ENCODE measurements at places on chromosomes 5 and 9.

DNA sequence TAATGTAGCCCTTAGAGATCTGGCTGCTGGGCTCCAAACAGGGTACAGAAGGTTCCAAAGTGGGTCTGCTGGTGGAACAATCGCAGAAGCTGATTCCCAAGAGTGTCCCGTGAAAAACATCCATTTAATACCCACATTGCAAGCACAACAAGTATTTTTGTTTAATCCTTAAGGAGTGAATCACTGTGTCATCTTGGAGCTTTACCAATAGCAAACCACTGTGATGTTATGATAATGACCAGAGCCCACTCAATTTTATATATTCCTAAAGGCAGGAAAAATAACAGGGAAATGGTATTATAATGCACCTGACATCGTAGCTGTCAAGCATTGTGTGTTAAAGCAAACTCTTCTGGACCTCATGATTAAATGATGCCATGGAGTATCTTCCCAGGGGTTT, 291.9 kb downstream of the FBXL7 start:
- no peak overlapping the region for H3K4me3 ChIP-seq
- peaks cover 31% of the 10 kb centered on the region for H3K4me1 ChIP-seq
- H3K27me3 ChIP-seq = no peaks in the 10 kb centered on the region
- no peak for DNase-seq
- H3K27ac ChIP-seq = no peak overlapping the region

DNA sequence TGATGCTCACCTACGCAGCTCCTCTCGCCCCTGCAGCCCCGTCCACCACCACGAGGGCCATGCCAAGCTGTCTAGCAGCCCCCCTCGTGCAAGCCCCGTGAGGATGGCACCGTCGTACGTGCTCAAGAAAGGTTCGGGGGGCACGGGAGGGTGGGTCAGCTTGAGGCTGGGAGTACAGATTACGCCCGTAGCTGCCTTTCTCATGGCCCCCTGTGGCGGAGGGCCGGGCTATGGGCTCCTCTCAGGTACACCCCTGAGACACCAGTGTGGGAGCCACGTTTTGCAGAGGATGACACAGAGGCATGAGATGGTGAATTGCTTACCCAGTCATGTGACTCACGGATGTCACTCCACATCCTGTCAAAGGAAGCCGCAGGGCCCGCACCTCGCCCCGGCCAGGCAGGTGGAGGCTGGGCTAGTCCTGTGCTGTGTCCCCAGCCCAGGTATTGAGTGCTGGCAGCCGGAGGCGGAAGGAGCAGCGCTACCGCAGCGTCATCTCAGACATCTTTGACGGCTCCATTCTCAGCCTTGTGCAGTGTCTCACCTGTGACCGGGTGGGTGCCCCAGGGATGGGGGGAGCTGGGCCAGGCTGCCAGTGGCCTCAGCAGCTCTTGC, 33.7 kb downstream of the USP20 start:
- DNase-seq = no peak
- H3K4me3 ChIP-seq = no peak overlapping the region
- H3K4me1 ChIP-seq = no peaks in the 10 kb centered on the region
- H3K36me3 ChIP-seq = peaks cover 22% of the 10 kb centered on the region
- H3K27me3 ChIP-seq = no peaks in the 10 kb centered on the region
- H3K27ac ChIP-seq = no peak overlapping the region

GRCh38 chr5:115774684-115775083, 41.8 kb downstream of the CDO1 start:
- no peak for DNase-seq
- H3K4me1 ChIP-seq = no peaks in the 10 kb centered on the region
- H3K36me3 ChIP-seq = no peaks in the 10 kb centered on the region
- no peak overlapping the region for H3K4me3 ChIP-seq
- H3K27me3 ChIP-seq = peaks cover under 1% of the 10 kb centered on the region

- H3K4me3 ChIP-seq = no peak overlapping the region
- no peak overlapping the region for H3K27ac ChIP-seq
- H3K27me3 ChIP-seq = peaks cover 41% of the 10 kb centered on the region
- no peak for DNase-seq
These were observed 195.2 kb downstream of the PTTG1 start for GRCh38 chr5:160616712-160617497.

GRCh38 chr5:30662373-30662772, 531.1 kb upstream of the CDH6 start:
- no peaks in the 10 kb centered on the region for H3K36me3 ChIP-seq
- H3K27ac ChIP-seq = no peak overlapping the region
- no peaks in the 10 kb centered on the region for H3K27me3 ChIP-seq
- H3K4me1 ChIP-seq = no peaks in the 10 kb centered on the region

DNA sequence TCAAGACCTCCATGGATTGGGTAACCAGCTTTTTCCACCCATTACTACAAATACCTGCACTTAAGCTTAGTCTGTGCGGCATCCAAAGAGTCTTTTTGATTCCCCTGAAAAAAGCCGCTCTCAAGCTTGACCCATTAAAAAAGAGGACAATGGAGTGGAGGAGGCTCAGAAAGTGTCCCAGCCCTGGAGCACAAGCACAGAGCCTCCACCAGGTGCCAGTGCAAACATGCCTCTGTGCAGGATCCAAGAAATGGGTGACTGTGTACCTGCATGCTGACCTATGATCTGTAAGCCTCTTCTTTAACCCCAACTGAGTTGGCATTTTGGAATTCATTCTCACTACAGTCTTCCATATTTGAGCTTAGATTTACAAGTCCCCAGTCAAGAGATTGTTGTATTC, 168.3 kb upstream of the TLE4 start:
- DNase-seq = no peak
- peaks cover 25% of the 10 kb centered on the region for H3K27me3 ChIP-seq
- H3K36me3 ChIP-seq = no peaks in the 10 kb centered on the region
- no peak overlapping the region for H3K27ac ChIP-seq

- no peak for DNase-seq
- H3K36me3 ChIP-seq = peaks cover 3% of the 10 kb centered on the region
- peak overlapping the region; percentile 11 for H3K27ac ChIP-seq
- no peaks in the 10 kb centered on the region for H3K27me3 ChIP-seq
These were observed 64.4 kb upstream of the SPATA31E1 start for GRCh38 chr9:87818308-87818707.

GRCh38 chr9:134929193-134930158, 11.8 kb upstream of the FCN1 start:
- H3K4me3 ChIP-seq = no peak overlapping the region
- DNase-seq = no peak
- H3K27me3 ChIP-seq = peaks cover 22% of the 10 kb centered on the region
- no peaks in the 10 kb centered on the region for H3K4me1 ChIP-seq
- no peak overlapping the region for H3K27ac ChIP-seq

- H3K36me3 ChIP-seq = no peaks in the 10 kb centered on the region
- peak overlapping the region; percentile 72 for H3K27ac ChIP-seq
- no peaks in the 10 kb centered on the region for H3K27me3 ChIP-seq
- no peak for DNase-seq
These were observed 111.6 kb downstream of the ZNF608 start for GRCh38 chr5:124634741-124635323.

DNA sequence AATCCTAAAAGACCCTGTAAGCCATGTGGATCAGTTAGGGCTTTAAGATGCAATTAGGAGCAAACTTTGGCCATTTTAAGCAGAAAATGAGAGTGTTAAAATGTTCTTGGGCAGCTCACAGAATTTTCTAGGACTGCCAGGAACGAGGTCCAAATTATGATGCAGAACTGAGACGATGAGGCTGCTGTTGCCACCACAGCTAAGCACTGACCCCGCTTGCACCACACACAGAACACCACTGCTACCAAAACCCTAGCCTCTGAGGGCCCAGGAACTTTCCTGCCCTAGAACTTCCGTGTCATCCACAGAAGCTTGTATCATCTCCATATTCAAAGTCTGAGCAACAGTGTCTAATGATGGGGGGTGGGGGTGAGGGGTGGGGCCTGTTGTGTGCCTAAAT, 41.0 kb upstream of the PCSK1 start:
- H3K36me3 ChIP-seq = no peaks in the 10 kb centered on the region
- H3K4me3 ChIP-seq = no peak overlapping the region
- no peak for DNase-seq
- H3K4me1 ChIP-seq = no peaks in the 10 kb centered on the region

GRCh38 chr5:125603321-125603720, 819.9 kb upstream of the GRAMD2B start:
- H3K27me3 ChIP-seq = no peaks in the 10 kb centered on the region
- H3K4me1 ChIP-seq = peaks cover 4% of the 10 kb centered on the region
- no peak overlapping the region for H3K27ac ChIP-seq
- H3K36me3 ChIP-seq = no peaks in the 10 kb centered on the region
- no peak overlapping the region for H3K4me3 ChIP-seq

DNA sequence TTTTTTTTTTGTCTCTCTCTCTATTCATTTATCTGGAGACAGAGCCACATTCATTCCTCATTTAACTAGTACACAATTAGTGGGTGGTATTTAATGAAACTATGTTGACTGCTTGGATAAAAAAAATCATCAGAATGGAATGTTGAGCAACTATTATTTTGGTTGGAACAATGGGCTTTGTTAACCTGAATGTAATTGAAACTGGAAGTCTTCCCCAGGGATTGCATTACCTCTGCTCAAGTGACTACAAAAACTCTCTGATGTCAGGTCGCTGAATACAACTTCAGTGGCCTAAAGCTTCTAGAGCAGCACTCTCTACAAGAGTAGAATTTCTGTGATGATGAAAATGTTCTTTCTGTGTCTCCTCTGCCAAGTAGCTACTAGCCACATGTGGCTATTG, 295.8 kb downstream of the DEPDC1B start:
- H3K36me3 ChIP-seq = peaks cover 4% of the 10 kb centered on the region
- H3K27me3 ChIP-seq = no peaks in the 10 kb centered on the region
- no peak overlapping the region for H3K27ac ChIP-seq
- no peak for DNase-seq
- no peak overlapping the region for H3K4me3 ChIP-seq

- no peaks in the 10 kb centered on the region for H3K4me1 ChIP-seq
- H3K36me3 ChIP-seq = peaks cover 2% of the 10 kb centered on the region
- DNase-seq = no peak
- H3K27me3 ChIP-seq = peaks cover 10% of the 10 kb centered on the region
These were observed 456.7 kb downstream of the TLE4 start for GRCh38 chr9:80028501-80028900.

DNA sequence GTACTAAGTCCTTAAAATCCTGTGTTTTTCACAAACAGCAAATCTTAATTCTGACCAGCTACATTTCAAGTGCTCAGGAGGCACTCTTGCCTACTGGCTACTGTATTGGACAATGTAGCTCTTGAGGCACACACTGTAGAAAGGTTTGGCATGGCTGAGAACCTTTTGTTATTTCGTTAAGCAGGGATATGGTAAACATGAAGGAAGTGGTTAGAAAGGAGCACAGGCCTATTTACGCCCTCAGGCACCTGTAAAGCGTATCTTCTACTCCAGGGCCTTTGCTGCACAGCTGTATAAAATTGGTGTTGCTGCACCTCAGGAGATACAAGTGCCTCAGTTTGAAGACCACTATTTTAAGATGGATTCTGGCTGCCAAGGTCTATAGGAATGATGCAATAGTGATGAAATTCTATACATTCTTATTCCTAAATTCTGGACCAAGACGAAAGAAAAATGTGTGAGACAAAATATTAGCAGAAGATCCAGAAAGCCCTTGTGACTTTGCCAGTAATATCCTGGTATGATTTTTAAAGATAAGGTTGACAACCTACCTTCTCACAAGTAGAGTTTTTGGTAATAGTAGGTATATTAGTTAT, 9.3 kb upstream of the OTULIN start:
- H3K27me3 ChIP-seq = peaks cover 23% of the 10 kb centered on the region
- no peak for DNase-seq
- no peaks in the 10 kb centered on the region for H3K4me1 ChIP-seq
- H3K4me3 ChIP-seq = no peak overlapping the region

GRCh38 chr5:62731022-62731421, 152.4 kb downstream of the LRRC70 start:
- DNase-seq = no peak
- no peak overlapping the region for H3K27ac ChIP-seq
- H3K27me3 ChIP-seq = no peaks in the 10 kb centered on the region
- H3K4me3 ChIP-seq = no peak overlapping the region

GRCh38 chr9:113614843-113615648, 151.5 kb downstream of the RGS3 start:
- H3K27me3 ChIP-seq = no peaks in the 10 kb centered on the region
- no peak for DNase-seq
- peak overlapping the region; percentile 83 for H3K27ac ChIP-seq
- H3K4me1 ChIP-seq = peaks cover 25% of the 10 kb centered on the region
- no peak overlapping the region for H3K4me3 ChIP-seq

GRCh38 chr9:113474360-113475028, 11.0 kb downstream of the RGS3 start:
- H3K4me1 ChIP-seq = peaks cover 2% of the 10 kb centered on the region
- no peaks in the 10 kb centered on the region for H3K27me3 ChIP-seq
- peaks cover 6% of the 10 kb centered on the region for H3K36me3 ChIP-seq
- H3K27ac ChIP-seq = peak overlapping the region; percentile 47
- DNase-seq = no peak

GRCh38 chr5:95134326-95134725, 150.6 kb downstream of the MCTP1 start:
- H3K4me1 ChIP-seq = no peaks in the 10 kb centered on the region
- H3K36me3 ChIP-seq = no peaks in the 10 kb centered on the region
- H3K27me3 ChIP-seq = no peaks in the 10 kb centered on the region
- H3K27ac ChIP-seq = no peak overlapping the region
- no peak overlapping the region for H3K4me3 ChIP-seq

DNA sequence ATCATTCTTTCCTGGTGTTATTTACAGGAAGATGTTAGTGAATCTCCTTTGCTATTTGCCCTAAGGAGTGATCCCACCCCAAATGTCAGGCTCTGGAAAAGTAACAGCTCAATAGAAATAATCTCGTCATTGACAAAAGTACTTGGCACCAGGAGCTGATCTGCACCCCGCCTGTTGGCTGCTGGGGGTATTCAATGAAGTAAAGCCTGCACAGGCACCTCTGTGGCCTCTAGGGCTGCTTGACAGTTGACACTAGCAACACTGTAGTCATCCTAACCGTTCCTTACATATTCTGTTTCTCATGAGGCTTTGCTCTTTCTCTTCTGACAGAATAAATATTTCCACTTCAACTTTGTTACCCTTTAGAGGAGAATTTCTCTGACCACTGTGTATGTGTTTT, 103.4 kb downstream of the DOCK2 start:
- no peaks in the 10 kb centered on the region for H3K36me3 ChIP-seq
- H3K4me1 ChIP-seq = no peaks in the 10 kb centered on the region
- H3K4me3 ChIP-seq = no peak overlapping the region
- H3K27me3 ChIP-seq = peaks cover 36% of the 10 kb centered on the region
- no peak for DNase-seq

GRCh38 chr5:52107210-52107905, 680.4 kb upstream of the ITGA1 start:
- no peak overlapping the region for H3K4me3 ChIP-seq
- H3K27me3 ChIP-seq = no peaks in the 10 kb centered on the region
- no peak overlapping the region for H3K27ac ChIP-seq
- no peaks in the 10 kb centered on the region for H3K4me1 ChIP-seq
- H3K36me3 ChIP-seq = peaks cover 3% of the 10 kb centered on the region

DNA sequence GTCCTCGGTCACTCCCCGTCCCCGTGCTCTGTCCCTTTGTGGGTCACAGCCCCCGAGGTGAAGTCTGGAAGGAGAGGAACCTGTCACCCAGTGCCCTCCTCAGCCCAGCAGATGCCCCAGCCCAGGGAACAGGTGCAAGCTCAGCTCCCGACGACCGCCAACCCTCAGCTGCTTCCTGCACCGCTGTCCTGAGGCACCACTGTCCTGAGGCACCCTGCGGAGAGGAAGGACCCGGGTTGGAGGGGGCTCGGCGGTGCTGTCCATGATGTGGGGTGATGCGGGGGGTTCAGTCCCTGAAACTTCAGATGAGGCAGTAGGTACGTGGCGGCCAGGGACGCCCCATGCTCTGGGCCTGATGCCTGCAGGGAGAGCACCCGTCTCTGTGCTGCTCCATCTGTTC, 81.4 kb downstream of the COL5A1 start:
- peaks cover 2% of the 10 kb centered on the region for H3K36me3 ChIP-seq
- H3K27me3 ChIP-seq = no peaks in the 10 kb centered on the region
- H3K4me3 ChIP-seq = no peak overlapping the region
- H3K27ac ChIP-seq = no peak overlapping the region
